Aorta (tissue), 5 donors: ENCODE measurements at places on chromosomes 6 and 20. TPM values are rescaled to one million over a fixed set of nuclear protein-coding genes. Genes with fewer than 3 reads are reported as not detected.

Gene SYNDIG1
- polyA plus RNA-seq = 1.4 TPM

Gene WFDC5
- not detected for polyA plus RNA-seq

GRCh38 chr20:18394363-18394762 lies 72.5 kb downstream of the DZANK1 start:
- DNase-seq = no peak

GRCh38 chr6:43277643-43278523 lies 20.2 kb upstream of the SLC22A7 start:
- DNase-seq = no peak
